Ascending aorta (tissue), 2 donors: ENCODE measurements at places on chromosomes 4 and X.

- DNase-seq, result no peak
Observed at GRCh38 chrX:12929701-12930100, 23.3 kb downstream of the TLR8 start.

DNA sequence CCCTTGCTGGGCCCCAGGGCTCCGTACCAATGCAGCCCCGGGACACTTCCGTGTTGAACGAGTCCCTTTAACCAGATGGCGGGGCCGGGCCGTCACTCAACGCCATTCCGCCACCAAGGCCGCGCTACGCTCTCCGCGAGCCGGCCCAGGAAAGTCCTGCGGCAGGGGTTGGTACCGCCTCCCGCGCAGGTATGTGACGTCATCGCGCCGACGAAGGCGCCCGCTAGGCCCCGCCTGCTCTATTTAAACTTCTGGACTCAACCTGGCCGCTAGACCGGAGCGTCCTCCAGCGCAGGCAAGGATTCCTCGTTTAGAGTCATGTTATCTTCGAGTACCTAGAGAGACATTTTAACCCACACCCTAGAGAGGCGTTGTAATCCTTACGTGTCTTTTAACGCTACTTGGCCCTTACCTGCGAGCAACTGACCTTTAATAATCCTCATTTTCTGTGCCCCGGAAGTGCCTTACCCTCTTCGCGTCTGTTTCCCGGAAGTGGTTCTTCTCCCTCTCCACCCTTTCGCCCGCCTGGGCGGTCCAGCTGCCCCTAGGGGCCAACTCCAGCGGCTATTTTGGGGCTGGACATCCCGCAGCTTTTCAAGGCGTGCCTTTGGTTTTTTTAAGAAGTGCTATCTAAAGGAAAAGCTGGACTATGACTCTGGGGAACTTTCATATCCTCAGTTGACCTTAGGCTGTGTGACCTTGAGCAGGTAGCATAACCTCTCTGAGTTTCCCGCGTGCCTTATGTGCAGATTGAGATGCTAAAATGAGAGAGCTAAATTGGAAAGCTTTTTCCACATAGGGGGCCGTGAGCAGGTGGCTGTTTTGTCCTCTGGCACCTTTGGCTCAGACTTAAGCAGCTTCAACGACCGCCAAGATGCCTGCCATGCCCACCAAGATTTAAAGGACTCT, at the start of gene PNPLA4:
Gene PNPLA4, minus strand, starts transcription at position 155 of the 909 bp plus-strand sequence. CDS start 1,294 bp downstream, outside the sequence.
- DNase-seq, result no peak

DNA sequence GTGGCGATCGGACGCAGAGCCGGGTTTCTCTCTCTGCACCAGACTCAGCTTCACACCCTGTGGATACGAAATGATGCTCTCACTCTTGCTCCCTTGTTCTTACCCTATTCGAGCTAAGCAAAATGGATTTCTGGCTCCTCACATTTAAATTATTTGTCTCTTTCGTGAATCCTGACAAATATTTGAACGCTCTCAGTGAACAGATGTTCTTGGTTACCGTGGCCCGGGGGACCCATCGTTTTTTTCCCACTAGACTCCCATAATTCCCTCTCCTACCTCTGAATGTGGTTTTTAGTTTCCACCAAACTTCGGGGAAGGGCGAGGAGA, 630 bp downstream of the SMARCA5 start:
- DNase-seq, result no peak

GRCh38 chr4:122665161-122665929, 44.5 kb upstream of the IL21 start:
- no peak for DNase-seq

DNA sequence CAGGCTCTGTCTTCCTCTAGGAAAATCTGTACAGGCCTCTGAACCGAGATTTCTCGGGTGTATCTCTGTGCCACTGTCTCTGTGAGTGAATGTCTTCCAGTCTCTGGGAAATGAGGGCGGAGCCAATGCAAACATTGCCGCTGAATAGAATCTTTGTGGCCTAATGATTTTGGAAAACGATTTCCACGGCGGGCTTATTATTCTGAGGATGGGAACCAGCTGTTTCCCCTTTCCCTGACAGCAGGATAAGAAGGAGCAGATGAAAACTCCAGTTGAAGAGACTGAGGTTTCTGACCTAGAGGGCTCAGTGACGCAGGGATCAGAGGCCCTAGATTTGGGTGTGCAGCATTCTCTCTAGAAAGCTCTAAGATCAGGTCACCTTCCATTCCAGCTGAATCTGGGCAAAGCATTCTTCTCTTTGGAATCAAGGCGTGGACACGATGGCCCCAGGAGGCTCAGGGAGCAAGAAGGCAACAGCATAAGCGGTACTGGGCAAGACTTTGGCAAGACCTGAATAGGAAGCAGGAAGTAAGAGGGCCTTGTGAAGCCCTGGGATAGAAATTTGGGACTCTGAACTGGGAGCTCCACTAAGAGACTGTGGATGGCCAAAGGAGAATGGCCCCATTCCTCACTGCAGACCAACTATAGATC, 47.3 kb downstream of the PJA1 start:
- no peak for DNase-seq

GRCh38 chrX:100479329-100479728, 69.3 kb upstream of the PCDH19 start:
- DNase-seq, result no peak

- DNase-seq, result no peak
Observed at GRCh38 chr4:8906991-8907595, 35.5 kb upstream of the HMX1 start.

DNA sequence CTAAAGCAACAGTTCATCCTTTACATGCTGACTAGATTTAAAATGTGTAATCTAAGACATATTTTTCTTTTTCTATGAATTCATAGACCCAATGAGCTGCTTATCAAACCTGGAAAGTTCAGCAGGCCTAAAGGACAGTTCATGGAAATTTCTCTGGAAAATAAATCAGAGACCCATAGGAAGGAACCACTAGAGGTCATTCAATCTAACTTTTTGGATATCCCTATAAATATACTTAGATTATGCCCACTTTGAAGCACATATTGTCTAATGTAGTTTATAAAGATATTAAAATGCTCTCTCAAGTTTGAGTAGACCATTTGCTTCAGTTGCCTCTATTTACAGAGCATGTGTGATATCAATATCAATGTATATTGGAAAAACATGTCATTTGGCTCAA, 473.0 kb downstream of the FAT4 start:
- no peak for DNase-seq

GRCh38 chr4:100590325-100590724, 72.5 kb upstream of the EMCN start:
- no peak for DNase-seq

DNA sequence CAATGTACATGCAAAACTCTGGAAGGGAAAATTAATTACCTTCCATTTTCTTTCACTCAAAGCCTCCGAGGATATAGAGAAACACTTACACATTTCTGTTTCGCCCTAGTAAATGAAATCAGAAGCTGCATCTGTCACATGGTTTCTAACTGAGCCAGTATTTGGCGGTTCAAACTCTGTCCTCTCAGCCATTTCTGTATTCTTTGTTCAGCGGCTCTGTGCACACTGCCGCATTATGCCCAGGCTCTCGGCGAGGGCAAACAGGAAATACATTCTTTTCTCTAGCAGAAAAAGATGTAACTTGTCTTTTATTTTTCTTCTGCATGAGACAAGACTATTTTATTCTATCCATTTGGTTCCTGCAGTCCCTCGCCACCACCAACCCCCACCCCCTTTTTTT, 71.4 kb upstream of the GPM6B start:
- DNase-seq, result no peak

DNA sequence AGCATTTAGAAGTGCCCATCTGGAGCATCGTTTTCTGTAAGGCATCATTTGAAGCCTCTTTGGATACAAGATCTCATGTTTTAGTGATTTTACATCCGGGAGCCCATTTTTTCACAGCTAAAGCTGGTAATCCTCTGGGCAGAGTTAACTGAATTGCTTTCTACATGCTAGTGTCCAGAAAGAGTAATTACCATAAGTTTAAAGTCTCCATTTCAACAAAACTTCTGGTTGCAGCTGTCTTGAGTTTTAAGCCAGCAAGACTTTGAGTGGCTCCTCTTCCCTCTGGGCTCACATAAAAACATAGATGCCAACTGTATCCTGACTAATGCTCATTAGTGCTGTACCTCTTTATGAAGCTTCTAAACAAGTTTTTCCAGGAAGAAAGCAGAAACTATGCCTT, 65.4 kb downstream of the GPRIN3 start:
- DNase-seq, result no peak

DNA sequence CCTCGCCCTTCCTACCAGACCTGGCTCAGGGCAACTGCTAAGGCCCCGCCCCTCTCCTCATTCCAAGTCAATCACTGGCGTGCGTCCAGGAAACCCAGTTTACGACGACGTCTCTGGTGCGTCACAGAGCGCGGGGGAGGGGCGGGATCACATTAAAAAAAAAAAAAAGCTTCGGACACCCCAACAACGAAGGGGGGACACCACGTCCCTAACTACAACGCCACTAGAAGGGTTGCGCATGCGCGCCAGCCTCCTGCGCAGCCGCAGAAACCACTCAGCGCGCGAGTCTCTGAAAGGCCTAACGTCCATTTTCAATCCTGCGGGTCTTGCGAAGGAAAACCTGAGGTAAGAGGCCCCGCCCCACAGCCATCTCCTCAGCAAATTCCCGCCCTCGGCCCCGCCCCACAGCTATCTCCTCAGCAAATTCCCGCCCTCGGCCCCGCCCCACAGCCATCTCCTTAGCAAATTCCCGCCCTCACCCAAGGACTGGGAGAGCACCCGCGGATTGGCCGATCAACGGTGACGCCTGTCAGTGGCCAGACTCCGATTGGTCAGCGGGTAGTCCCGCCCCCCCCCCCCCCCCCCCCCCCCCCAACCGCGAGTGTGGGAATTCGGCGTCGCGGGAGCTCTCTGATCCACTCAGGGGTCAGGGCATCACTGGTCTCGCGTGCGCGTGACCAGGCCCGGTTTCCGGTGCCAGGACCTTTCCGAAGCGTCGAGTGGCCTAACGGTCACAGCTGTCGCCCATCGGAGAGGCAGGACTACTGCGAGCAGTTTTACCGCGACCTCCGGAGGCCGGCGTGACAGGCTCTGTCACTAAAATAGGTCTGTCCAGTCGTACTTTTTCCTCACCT, at the start of gene SCML1:
Gene SCML1, plus strand, starts transcription at position 638 of the 854 bp plus-strand sequence. CDS start 6,694 bp downstream, outside the sequence.
- DNase-seq, result peak; percentile 88

DNA sequence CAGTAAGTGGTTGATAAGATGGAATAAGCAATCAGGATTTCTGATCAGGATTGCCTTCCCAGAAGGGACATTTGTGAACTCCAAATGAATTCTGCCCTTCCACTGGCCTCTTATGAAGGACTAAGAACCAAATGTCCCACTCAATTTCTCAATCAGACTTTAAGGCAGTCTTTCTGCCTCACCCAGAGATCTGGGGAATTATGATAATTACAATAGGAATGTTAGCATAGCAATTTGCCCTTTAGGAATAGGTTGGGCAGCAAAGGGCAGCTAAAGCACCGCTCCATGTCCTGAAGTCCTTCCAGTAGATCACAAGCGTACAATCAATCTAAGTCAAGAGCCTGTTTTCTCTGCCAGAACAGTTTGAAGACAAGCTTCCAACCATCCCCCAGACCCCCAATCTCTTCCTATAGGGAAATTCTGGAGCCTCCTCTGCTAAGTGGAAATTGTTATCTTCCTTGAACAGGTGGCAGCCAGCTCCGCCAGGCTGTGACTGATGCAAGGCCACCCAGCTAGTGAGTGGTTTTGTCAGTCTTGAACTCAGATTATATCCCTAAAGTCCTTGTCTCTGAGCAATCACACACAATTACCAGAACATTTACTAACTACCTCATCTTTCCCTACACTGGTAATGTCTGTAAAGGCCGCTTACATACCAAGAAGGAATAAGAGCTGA, 18.6 kb downstream of the NKX3-2 start:
- DNase-seq, result no peak

DNA sequence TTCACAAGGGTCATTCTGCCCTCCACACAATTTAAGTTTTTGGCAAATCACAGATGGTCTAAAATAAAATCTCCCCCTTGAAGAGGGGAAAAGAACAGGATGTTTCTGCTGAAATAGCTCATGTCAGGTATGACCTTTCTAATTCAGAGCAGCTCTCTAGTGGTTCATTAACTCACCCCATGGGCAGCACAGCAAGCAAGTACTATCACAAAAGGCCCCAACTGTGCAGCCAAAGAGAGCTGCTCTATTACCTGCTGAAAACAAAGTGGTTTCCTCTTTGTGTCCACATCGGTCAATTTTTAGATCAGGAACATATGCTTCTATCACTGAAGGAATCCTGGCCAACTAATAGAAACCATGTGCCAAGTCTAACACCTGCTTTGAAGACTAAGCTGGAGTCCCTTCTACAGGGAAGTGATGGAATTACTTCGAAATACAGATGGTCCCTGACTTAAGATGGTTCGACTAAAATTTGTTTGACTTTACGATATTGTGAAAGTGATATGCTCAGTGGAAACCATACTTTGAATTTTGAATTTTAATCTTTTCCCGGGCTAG, 164.3 kb downstream of the ENOX2 start:
- no peak for DNase-seq

GRCh38 chr4:144565527-144566195, 80.3 kb upstream of the HHIP start:
- DNase-seq, result no peak

DNA sequence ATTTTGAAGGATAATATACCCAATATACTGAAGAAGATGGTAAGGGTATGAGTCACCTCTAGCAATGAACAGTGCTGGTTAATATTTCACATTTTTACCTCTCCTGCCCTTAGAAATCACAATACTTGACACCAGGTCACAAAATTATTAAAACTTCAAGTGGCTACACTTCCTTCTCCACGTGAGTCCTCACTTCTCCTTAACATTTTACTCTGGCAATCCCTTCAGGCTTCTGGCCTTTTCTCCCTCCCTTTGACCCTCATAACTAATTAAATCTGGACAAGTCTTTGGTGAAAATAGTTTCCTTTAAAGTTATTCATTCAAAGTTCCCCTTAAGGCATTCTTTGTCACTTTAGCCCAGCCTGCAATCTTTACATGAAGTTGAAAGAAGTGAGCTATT, 190.4 kb downstream of the UNC5C start:
- no peak for DNase-seq

DNA sequence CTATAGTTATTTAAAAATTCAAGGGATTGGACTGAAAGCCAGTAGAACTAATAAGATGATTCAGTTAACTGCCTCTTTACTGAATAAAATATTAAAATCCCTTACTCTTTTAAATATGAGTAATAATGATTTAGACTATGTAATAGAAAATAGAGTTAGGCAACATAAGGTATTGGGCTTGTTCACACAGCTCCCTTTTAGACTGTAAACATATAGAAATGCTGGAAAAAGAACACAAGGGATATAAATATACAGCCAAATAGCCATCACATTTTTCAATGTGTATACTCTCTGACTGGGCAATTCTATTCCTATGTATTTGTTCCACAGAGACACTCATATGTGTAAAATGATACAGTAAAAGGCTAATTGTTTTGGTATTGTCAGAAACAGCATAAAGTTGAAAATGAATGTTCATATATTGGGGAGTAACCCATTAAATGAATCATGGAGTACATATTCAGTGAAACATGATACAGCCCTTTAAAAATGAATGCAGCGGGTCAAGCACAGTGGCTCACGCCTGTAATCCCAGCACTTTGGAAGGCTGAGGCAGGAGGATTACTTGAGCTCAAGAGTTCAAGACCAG, 129.8 kb downstream of the TBC1D19 start:
- no peak for DNase-seq

GRCh38 chr4:180558427-180558826, 1684.8 kb upstream of the TENM3 start:
- DNase-seq, result no peak

- no peak for DNase-seq
Observed at GRCh38 chrX:120566817-120567216, 6.1 kb upstream of the CUL4B start.

GRCh38 chr4:29423836-29424721, 1296.1 kb upstream of the PCDH7 start:
- DNase-seq, result no peak
